ENCODE measurements at places on chromosomes 3 and 15.

DNA sequence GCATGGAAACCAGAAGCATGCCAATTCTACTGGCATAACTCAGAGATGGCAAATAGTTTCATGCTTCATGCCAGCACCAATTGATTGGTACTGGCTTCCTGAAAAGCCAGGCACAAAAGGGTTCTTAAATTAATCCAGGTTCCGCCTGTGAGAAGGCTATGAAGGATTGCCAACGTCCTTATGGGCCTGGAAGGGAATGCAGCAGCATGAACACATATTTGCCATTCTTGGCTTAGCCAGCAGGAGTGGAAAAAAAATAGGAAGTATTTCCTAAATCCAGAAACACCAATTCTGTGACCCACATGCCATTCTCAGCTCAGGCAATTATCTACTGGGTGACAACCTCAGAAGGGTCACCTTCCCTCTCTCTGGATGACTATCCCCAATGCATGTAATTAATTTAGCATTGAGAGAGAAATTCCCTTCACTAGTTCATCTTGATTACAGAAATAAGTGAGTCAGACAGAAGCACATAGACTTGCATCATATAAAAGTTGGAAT is 36.0 kb downstream of the ADAMTS9 start:
- no peak for DNase-seq

DNA sequence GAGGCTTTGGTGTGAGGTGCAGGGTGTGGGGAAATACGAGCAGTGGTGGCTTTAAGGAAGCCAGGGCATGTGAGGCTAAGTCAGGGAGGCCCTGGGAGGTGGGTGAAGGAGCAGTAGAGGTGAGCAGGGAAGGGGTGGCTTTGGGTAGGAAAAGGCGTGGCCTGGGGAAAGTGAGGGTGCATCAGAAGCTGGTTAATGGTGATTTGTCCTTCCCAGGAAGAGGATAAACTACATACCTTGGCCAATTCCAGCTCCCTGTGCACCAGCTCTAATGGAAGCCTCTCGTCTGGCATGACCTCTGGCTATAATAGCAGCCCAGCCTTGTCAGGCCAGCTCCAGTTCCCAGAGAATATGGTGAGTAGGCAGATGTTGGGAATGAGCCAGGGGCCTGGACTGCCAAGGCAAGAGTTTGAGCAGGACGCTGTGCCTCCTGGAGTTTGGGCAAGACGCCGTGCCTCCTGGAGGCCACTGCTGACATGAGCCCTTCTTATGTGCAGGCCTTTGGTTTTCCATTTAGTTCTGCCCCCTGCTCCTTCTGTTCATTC is 41.3 kb downstream of the CDAN1 start:
- DNase-seq, result no peak

GRCh38 chr3:9582332-9582731 is 28.7 kb upstream of the LHFPL4 start:
- DNase-seq, result no peak

DNA sequence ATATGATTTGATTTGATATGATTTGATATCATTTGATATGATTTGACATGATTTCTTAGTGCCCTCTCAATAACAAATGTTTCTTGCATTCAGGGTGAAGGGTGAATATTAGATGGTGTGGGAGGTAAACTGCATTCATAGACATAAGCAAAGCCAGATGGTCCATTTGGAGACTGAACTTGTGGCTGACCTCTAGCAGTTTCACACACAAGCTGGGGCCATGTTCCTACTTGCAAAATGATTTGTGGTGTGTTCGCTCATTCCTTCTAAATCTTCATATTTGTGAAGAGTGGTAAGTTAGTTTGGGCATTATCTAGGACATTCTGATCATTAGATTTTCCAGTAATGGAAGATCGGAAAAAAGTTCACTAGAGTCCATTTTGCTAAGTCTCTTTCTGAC is 40.5 kb upstream of the CCR4 start:
- DNase-seq, result no peak

GRCh38 chr3:153144779-153145178 is 17.2 kb upstream of the RAP2B start:
- no peak for DNase-seq

GRCh38 chr3:158842976-158843375 is 41.1 kb downstream of the MFSD1 start:
- DNase-seq, result no peak

- DNase-seq, result no peak
Measured at GRCh38 chr15:77644543-77645247, 12.0 kb upstream of the LINGO1 start.

DNA sequence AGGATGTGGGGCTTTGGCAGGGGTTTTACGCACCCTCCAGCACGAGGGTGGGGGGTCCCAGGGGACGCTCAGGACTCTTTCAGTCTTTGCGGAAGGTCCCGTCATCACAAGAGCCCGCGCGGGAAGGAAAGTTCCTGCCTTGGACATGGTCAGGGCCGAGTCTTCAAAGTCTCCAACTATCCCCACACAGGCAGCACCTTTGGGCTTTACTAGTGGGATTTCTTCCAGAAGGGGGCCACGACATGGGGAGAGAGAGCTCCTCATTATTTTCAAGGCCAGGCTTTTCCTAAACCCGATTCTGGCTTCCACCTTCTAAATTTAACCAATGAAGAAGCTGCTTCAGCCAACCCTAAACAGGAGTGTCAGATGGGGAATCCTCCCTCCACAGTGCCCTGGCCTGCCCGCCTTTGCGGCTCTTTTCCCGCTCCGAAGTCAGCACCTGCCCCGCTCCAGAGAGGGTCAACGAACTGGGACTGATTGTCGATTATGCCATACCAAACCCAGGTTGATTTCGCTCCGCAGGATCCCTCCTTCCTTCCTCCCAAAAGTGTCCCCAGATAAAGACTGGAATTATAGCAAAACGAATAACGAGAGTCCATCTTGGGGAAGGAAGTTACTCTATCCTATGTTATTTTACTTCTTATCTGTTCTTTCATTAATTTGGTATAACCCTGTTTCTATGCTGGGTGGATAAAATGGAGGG is 11.0 kb downstream of the SHOX2 start:
- no peak for DNase-seq

DNA sequence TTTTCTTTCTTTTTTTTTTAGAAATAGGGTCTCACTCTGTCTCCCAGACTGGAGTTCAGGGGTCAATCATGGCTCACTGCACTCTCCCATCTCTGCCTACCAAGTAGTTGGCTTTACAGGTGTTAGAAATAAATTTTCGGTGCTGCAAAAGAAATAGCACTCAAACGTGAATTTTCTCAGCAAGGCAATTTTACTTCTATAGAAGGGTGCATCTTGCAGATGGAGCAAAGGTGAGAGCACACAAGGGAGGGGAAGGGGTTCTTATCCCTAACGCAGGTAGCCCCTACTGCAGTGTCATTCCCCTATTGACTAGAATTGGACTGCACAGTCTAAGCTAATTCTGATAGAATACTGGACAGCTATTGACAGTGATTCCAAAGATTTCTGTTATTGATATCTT is 6.8 kb upstream of the FBLN2 start:
- no peak for DNase-seq

DNA sequence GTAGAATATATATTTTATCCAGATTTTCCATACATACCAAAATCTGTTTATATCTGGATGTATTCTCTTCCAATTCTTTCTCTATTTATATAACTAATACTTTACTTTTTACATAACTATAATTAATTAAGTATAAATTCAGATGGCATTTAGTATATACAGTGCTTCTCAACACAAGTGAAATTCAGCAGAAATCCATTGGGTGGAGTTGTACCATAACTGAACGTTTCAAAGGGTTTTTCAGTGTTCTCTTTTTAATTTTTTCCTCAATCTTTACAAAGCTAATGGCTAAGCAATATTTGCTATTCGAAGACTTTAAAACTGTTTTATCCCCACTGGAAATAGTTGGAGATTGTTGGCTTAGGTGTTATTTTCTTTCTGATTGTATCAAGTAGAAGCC is 13.9 kb upstream of the ZBBX start:
- no peak for DNase-seq

DNA sequence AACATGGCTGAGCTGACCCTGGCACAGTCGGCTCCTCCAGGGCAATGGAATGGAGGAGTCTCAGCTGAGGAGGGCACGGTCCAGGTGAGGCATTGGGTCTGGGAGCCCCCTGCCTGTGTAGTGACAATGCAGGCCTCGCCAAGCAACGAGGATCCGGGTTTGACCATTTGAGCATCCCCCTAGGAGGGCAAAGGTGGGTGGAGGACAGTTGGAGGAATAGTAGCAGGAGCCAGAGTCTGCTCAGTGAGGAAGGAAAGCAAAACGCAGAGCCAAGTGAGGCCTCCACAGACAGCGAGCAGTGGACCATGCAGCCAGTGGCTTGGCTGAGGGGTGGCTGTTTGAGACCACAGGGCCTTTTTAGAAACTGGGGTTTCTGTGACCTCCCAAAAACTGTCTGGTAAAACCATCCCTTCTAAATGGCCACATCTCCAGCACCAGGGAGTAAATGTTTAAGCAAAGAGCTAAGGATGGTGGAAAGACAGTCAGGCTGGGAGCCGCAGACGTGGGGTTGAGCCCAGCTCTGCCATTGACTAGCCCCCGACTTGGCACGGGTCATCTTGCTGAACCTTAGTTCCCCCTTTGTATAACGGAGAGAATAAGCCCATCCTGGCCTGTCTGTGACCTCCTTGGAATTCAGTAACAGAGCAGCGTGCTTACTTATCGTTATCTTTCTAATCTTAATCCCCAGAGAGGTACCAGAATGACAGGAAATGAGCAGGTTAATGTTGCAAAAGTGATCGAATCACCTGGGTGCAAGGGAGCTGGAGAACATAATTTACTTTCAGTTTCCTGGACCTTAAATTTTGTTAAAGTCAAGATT is 46.8 kb downstream of the CMTM6 start:
- no peak for DNase-seq

DNA sequence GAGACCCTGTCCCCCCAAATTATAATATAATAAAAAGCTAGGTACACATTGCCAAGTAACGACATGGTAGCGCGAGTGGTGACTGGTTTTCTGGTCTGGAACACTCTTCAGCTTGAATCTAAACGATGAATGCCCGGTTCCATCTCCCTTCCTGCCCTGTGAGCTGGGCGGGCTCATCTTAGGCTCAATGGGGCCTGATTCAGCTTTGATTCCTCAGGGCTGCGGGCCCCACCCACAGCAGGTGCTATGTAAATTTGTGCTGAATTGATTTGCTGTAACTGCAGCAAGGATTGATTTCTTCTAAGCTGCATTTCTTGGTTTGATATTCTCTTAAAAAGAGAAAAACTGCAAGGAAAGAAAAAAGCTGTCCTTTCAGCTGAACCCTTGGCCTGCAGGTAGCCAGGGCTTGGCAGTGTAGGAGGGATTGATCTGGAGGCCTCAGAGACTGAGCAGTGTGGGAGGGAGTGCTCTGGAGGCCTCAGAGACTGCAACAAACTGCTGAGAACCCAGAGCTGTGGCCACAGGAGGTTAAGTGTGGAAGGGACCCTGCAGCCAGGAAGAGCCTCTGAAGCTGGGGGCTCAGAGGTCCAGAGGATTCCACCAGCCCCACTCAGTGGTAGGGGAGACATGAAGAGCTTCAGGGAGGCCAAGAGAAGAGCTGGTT is 231.6 kb downstream of the XXYLT1 start:
- DNase-seq, result no peak

GRCh38 chr3:10783360-10784351 is 32.4 kb upstream of the SLC6A11 start:
- no peak for DNase-seq

DNA sequence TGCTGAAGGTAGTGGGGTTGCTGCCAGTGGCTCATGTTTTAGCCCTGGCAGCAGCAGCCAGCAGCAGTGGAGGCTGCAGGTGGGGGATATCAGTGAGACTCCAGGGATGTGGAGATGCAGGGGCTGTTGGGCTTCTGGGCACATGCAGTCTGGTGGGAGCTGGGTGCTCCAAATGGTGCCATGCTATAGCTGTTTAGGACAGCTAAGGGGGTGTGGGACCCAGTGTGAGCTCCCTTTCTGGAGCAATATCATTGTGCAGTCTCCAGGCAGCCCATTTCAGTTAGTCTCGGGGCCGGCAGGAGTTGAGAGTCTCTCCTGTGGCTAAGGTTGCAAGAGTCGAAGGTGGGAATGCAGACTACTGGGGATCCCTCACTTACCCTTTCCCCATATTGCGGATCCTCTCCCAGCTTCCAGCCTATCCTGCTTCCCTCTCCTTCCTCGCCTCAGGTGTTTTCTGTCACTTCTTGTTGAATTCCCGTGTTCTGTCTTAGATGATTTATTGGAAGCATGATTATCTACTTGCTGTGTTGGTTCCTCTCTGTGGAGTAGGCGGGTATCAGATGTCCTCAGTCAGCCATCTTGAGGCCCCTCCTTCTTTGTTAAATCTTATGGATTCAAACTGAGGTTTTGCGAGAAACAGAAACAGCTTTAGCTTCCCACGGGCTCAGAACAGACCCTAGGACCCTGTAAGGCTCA is 112.0 kb downstream of the FAM43A start:
- DNase-seq, result no peak

GRCh38 chr3:151630035-151630434 is 103.7 kb upstream of the AADACL2 start:
- no peak for DNase-seq

GRCh38 chr3:156819842-156820691 is 6.1 kb upstream of the LEKR1 start:
- no peak for DNase-seq

GRCh38 chr15:53446376-53446775 is 313.1 kb downstream of the WDR72 start:
- DNase-seq, result no peak

DNA sequence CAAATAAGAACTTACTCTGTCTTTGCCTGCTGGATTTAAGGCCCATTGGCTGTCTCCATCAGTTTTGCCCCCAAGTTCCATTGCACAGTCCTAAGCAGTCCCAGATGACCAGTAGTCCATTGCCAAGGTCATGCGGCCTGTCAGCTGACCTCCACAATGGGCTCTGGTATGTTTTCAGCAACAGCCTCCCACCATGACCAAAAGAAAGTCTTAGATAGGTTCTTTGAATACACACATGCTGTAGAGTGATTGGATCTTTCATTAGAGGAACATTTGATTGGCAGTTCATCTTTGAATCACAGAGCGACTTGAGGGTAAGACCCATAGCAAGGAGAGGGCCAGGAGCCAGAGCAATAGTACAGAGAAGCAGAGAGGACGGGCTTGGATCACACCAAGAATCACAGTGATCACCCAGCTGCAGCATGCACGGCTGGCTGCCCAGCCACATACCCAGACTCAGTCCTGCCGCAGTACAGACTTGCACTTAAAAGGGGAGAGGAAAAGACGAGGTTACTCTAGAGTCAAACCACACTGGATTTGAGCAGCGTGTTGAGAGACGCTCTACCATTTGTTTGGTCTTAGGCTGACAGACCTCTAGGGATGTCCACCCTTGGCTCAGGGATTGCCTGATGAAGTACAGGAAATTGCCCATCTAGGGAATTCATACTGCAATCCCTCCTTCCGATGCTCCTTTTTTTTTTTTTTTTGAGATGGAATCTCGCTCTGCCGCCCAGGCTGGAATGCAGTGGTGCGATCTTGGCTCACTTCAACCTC is 50.4 kb downstream of the APH1B start:
- no peak for DNase-seq

GRCh38 chr3:115651599-115651998 is 28.3 kb downstream of the GAP43 start:
- DNase-seq, result no peak

Data from NCI-H187 (cell line).